ENCODE measurements at places on chromosomes 2 and 18.

- no peak for DNase-seq
Measured at GRCh38 chr2:223469270-223470046, 132.7 kb downstream of the SCG2 start.

- DNase-seq = no peak
Measured at GRCh38 chr2:28488083-28488830, 7.6 kb upstream of the PLB1 start.

- no peak for DNase-seq
Measured at GRCh38 chr2:116319935-116320334, 1494.6 kb upstream of the DDX18 start.

- DNase-seq = no peak
Measured at GRCh38 chr18:43780782-43781340, 503.6 kb upstream of the SYT4 start.

GRCh38 chr18:57803103-57803969, at the start of gene ATP8B1:
Gene ATP8B1 (minus strand): TSS chr18:57803315. CDS start chr18:57731807, 71,508 bp downstream.
- no peak for DNase-seq

GRCh38 chr2:2826209-2826551, 495.1 kb upstream of the MYT1L start:
- no peak for DNase-seq

Measured in CD4-positive, alpha-beta T cell treated with Interferon alpha-2 for 1 hour (primary cell).